SJCRH30 (cell line): ENCODE measurements at places on chromosomes 3 and 15. TPM values are rescaled to one million over a fixed set of nuclear protein-coding genes. Genes with fewer than 3 reads are reported as not detected.

DNA sequence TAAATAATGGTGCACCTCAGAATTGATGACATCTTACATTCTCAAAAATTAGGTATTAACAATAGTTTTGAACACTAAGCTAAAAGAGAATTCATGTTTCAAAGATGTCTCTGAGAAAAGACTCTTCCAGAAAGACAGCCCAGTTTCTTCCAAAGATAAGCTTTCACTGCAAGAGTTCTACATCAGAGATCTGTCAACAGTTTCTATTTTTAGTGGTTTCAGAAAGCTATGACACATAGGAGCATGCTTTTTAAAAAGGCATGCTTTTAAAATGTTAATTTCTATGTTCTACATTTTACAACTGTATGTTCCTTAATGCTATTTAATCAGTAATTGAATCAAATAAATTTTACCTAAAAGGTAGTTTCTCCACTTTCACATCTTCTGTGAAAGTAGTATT is 88.2 kb downstream of the PLOD2 start:
- H3K4me1 ChIP-seq, result no peaks in the 10 kb centered on the region
- no peak for DNase-seq
- H3K4me3 ChIP-seq, result no peak overlapping the region
- peaks cover 7% of the 10 kb centered on the region; the same call in 1 of the 2 replicates for H3K36me3 ChIP-seq
- no peaks in the 10 kb centered on the region for H3K27me3 ChIP-seq

DNA sequence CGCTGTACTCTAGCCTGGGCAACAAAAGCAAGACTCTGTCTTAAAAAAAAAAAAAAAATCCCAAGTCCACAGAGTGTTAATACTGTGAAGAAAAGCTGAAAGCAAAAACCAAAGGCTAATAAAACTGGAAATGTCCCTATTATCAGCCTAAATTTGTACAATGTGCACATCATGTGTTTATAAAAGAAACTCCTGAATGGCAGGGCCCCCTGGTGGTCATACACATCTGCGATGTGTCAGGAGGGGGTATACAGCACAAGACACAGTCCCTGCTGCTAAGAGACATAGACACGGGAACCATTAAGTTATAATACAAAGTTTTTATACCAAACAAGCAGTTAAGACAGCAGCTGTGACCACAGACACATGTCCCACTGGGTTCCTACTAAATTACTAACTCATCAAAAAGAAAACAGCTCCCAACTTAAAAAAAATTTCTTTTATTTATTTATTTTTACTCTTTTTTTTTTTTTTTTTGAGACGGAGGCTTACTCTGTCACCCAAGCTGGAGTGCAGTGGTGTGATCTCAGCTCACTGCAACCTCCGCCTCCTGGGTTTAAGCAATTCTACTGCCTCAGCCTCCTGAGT is 31.0 kb downstream of the IDH2 start:
- H3K4me1 ChIP-seq, result peaks cover 8% of the 10 kb centered on the region
- DNase-seq, result peak; percentile 82
- no peak overlapping the region for H3K4me3 ChIP-seq
- H3K36me3 ChIP-seq, result no peaks in the 10 kb centered on the region
- H3K27ac ChIP-seq, result no peak overlapping the region

DNA sequence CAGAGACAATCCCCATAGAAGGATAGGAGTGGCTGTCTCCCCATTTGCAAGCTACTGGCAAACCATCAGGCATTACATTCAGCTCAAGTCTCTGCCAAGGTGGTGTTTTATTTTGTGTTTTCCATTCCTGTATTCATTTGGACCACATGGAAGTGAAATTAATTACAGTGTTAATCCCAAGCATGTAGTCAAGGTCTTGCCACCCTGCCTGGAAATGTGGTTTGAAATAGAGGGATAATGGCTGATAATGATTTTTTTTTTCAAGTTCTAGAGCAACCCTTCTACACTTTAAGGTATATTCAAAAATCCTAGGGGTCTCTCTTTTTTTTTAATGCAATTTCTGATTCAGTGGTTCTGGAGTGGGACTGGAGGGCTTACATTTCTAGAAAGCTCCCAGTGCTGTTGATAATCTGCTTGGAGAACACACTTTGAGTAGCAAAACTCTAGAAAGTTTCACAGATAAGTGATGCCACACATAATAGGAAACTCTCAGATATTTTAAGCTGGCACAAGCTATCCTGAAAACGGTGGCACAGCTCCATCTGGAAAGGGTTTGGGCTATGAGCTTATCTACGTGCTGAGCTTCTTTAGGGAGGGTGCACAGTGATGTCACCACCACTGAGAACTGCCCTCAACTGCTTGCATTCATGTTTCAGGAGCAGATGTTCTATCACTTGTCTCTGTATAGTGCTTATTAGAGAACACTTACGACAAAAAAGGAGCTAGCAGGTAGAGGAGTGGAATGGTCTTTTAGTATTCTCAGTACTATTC is 140.1 kb upstream of the IL12A start:
- no peaks in the 10 kb centered on the region for H3K27me3 ChIP-seq
- peaks cover 29% of the 10 kb centered on the region for H3K4me1 ChIP-seq
- H3K36me3 ChIP-seq, result no peaks in the 10 kb centered on the region
- no peak overlapping the region for H3K4me3 ChIP-seq
- no peak for DNase-seq

- no peaks in the 10 kb centered on the region for H3K27me3 ChIP-seq
- no peaks in the 10 kb centered on the region for H3K36me3 ChIP-seq
- no peak overlapping the region for H3K4me3 ChIP-seq
- no peak overlapping the region for H3K27ac ChIP-seq
- H3K4me1 ChIP-seq, result peaks cover 6% of the 10 kb centered on the region; the same call in 1 of the 2 replicates
These were observed 37.8 kb downstream of the KLF13 start for GRCh38 chr15:31364301-31365031.

- H3K4me1 ChIP-seq, result peaks cover 3% of the 10 kb centered on the region; the same call in 1 of the 2 replicates
- H3K36me3 ChIP-seq, result no peaks in the 10 kb centered on the region
- no peak overlapping the region for H3K27ac ChIP-seq
- peak overlapping the region; percentile 23; the same call in 1 of the 2 replicates for H3K4me3 ChIP-seq
- peak; percentile 62 for DNase-seq
- H3K27me3 ChIP-seq, result no peaks in the 10 kb centered on the region
These were observed 7.3 kb upstream of the ZBTB38 start for GRCh38 chr3:141360888-141361598.

The COL7A1 gene
- total RNA-seq, result 1.5 and 2.0 TPM in 2 replicates

DNA sequence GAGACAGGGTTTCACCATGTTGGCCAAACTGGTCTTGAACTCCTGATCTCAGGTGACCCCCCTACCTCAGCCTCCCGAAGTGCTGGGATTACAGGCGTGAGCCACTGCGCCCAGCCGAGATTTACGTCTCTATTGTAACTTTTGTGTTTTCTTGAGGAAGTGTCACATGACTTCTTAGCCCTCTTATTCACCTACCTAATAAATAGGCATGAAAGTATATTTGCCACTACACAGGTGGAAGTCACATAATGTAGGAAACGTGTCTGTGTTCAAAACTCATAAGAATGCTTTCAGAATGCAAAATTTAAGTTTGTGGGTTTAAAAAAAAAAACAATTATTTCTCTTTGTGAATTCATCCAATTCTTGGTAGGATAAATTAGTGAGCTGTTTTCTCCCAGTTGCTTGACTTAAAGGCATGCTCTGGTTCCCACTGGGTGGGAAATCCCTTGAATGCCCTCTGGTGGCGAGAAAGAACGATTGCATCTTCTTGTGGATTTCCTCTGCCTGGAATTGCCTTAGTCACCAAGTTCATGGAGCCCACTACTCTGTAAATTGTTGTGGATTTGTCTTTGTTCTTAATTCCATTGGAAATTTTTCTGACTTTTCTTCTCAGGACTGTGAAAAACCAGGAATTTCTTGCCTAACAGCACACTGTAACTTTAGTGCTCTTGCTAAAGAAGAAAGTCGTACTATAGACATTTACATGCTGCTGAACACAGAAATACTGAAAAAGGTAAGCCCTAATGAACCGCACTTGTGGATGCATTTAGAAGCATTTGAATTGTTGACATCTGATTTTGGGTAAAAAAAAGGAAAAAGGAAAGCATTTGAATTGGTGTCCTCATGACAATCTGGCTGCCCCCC is 82.2 kb upstream of the CTDSPL start:
- no peaks in the 10 kb centered on the region for H3K36me3 ChIP-seq
- H3K4me3 ChIP-seq, result no peak overlapping the region
- no peaks in the 10 kb centered on the region for H3K27me3 ChIP-seq
- H3K27ac ChIP-seq, result no peak overlapping the region
- peaks cover 3% of the 10 kb centered on the region; the same call in 1 of the 2 replicates for H3K4me1 ChIP-seq
- peak; percentile 33 for DNase-seq

GRCh38 chr3:127865941-127866340 is 43.6 kb upstream of the MGLL start:
- H3K36me3 ChIP-seq, result no peaks in the 10 kb centered on the region

GRCh38 chr3:150535204-150535603 is 11.1 kb downstream of the SERP1 start:
- no peak overlapping the region for H3K4me3 ChIP-seq
- no peak for DNase-seq
- no peaks in the 10 kb centered on the region for H3K27me3 ChIP-seq
- no peak overlapping the region for H3K27ac ChIP-seq
- no peaks in the 10 kb centered on the region for H3K4me1 ChIP-seq

GRCh38 chr3:119937229-119937628 is 155.3 kb downstream of the NR1I2 start:
- no peak for DNase-seq
- H3K27ac ChIP-seq, result no peak overlapping the region
- 0 out of 2 replicates have a peak, but pooled peaks cover 2% of the 10 kb centered on the region for H3K36me3 ChIP-seq
- H3K27me3 ChIP-seq, result no peaks in the 10 kb centered on the region
- no peak overlapping the region for H3K4me3 ChIP-seq

GRCh38 chr3:117726776-117727175 is 1017.2 kb downstream of the TUSC7 start:
- H3K36me3 ChIP-seq, result no peaks in the 10 kb centered on the region
- H3K4me3 ChIP-seq, result no peak overlapping the region
- H3K27me3 ChIP-seq, result no peaks in the 10 kb centered on the region

- no peak overlapping the region for H3K4me3 ChIP-seq
- H3K27ac ChIP-seq, result no peak overlapping the region
- no peaks in the 10 kb centered on the region for H3K27me3 ChIP-seq
These were observed 105.0 kb upstream of the ICE2 start for GRCh38 chr15:60583946-60584345.

The ROPN1 gene
- total RNA-seq, result not detected in 2 replicates

The LIPC gene
- total RNA-seq, result 0.35 and 1.2 TPM in 2 replicates

The ABHD10 gene
- total RNA-seq, result 37.4 and 48.7 TPM in 2 replicates

GRCh38 chr3:127801731-127802313 is 20.5 kb downstream of the MGLL start:
- no peak for DNase-seq
- no peaks in the 10 kb centered on the region for H3K4me1 ChIP-seq
- H3K36me3 ChIP-seq, result peaks cover 7% of the 10 kb centered on the region; the same call in 1 of the 2 replicates
- no peaks in the 10 kb centered on the region for H3K27me3 ChIP-seq

- H3K27me3 ChIP-seq, result no peaks in the 10 kb centered on the region
- no peak overlapping the region for H3K4me3 ChIP-seq
- no peak overlapping the region for H3K27ac ChIP-seq
- H3K4me1 ChIP-seq, result no peaks in the 10 kb centered on the region
These were observed 179.7 kb upstream of the LPP start for GRCh38 chr3:187973977-187974870.

The CFAP100 gene
- total RNA-seq, result not detected in 2 replicates

The RLBP1 gene
- not detected in 2 replicates for total RNA-seq

The MUC20 gene
- total RNA-seq, result not detected in 2 replicates

DNA sequence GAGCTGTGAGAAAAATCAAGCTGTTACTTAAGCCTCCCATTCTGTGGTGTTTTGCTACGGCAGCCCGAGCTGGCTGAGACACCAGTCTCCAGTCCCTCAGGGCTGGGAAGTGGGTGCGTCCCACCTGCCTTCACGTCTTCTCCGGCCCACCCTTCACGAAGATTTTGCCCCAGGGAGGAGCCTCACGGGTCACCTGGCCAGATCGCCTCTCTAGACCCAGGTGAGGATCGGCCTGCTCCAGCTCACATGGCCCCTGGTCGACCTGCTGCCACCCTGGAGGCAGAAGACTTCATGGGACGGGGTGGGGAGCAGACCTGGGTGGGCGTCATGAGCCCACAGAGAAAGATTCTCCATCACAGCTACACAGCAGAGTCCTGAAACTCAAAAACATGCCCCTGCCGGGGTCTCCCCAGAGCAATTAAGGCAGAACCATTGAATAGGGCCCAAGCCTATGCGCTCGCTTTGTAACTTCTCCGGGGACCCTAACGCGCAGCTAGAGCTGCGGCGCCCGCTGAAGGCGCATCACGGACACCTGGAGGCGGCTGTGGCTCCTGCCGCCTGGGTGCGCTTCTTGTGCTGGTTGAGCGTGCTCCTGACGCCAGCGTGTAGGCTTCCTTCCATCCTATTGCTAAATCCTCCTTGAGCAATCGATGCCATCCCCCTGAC is 92.6 kb upstream of the ALDH1A3 start:
- no peaks in the 10 kb centered on the region for H3K36me3 ChIP-seq
- no peak for DNase-seq
- H3K27me3 ChIP-seq, result no peaks in the 10 kb centered on the region

DNA sequence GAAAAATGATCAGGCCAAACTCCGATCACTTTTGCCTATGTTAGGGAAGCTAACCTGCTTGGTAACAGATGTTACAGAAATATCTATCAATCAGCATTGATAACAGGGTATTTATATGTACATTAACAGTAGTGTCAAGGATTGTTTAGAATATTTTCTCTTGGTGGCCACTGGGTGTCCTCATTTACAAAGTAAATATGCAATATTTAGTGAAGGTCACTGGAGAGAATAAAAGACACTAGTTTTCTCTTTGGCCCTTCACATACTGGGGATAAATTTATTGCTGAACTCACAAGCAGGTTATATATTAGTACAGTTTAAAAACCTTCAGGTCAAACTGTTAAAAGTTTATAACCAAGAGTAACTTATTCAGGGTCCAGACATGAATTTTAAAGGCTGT is 69.0 kb downstream of the TIGIT start:
- peak; percentile 58 for DNase-seq
- no peaks in the 10 kb centered on the region for H3K27me3 ChIP-seq
- H3K27ac ChIP-seq, result no peak overlapping the region
- no peak overlapping the region for H3K4me3 ChIP-seq
- no peaks in the 10 kb centered on the region for H3K36me3 ChIP-seq
- no peaks in the 10 kb centered on the region for H3K4me1 ChIP-seq

GRCh38 chr3:136645915-136646314 is 106.3 kb downstream of the STAG1 start:
- H3K4me1 ChIP-seq, result no peaks in the 10 kb centered on the region
- no peak for DNase-seq
- no peak overlapping the region for H3K4me3 ChIP-seq
- no peaks in the 10 kb centered on the region for H3K27me3 ChIP-seq
- H3K36me3 ChIP-seq, result no peaks in the 10 kb centered on the region; the same call in 1 of the 2 replicates
- H3K27ac ChIP-seq, result no peak overlapping the region

The LMOD3 gene
- total RNA-seq, result 0.66 and 1.0 TPM in 2 replicates

GRCh38 chr3:67377299-67377698 is 277.1 kb downstream of the SUCLG2 start:
- H3K36me3 ChIP-seq, result no peaks in the 10 kb centered on the region
- H3K4me3 ChIP-seq, result no peak overlapping the region
- no peak overlapping the region for H3K27ac ChIP-seq
- H3K4me1 ChIP-seq, result no peaks in the 10 kb centered on the region
- H3K27me3 ChIP-seq, result no peaks in the 10 kb centered on the region
- no peak for DNase-seq

The GRK7 gene
- total RNA-seq, result 0.20 and 0.30 TPM in 2 replicates

The TIPIN gene
- total RNA-seq, result 54.1 and 58.1 TPM in 2 replicates

The SKOR1 gene
- 3.1 and 4.5 TPM in 2 replicates for total RNA-seq
